ENCODE measurements at places on chromosomes 7 and 10.

- DNase-seq, result no peak
Observed at GRCh38 chr10:113247050-113247449, 297.0 kb downstream of the TCF7L2 start.

- DNase-seq, result peak; percentile 53
Observed at GRCh38 chr10:72082856-72083789, 5.2 kb downstream of the SPOCK2 start.

GRCh38 chr10:74419958-74420375, 268.9 kb downstream of the ADK start:
- no peak for DNase-seq

DNA sequence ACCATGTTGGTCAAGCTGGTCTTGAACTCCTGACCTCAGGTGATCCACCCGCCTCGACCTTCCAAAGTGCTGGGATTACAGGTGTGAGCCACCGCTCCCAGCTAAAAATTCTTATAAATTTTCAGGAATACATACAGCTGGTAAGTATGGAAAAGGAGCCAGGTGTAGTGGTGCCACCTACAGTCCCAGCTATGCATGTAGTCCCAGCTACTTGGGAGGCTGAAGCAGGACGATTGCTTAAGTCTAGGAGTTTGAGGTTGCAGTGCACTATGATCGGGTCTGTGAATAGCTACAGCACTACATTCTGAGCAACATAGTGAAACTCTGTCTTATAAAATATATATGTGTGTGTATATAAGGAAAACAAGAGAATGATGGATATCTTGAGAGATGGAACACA, 19.0 kb downstream of the LDB1 start:
- DNase-seq, result no peak

- DNase-seq, result no peak
Observed at GRCh38 chr10:116602648-116603400, 12.1 kb downstream of the PNLIPRP1 start.

GRCh38 chr10:3772361-3773171, 12.4 kb downstream of the KLF6 start:
- peak; percentile 33 for DNase-seq

GRCh38 chr7:1863091-1863900, 193.2 kb downstream of the ELFN1 start:
- DNase-seq, result no peak

GRCh38 chr7:129902788-129903422, 49.9 kb downstream of the UBE2H start:
- no peak for DNase-seq

DNA sequence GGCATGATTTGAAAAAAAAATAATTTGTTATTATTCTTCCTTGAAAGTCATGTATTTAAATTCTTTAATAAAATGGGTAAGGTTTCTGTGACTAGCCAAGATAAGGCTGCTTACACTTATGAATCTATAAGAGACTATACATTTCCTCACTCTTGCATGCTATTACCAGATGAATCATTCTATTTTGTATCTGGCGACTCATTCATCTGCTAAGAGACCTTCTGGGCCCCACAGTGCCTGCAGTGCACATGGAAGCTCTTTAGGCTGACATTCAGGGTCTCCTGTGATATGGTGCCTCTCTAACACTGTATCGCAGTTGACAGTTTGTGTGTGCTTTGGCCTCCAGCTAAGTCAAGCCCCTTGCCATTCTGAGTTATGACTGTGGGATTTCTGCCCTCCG, 121.9 kb downstream of the NRG3 start:
- no peak for DNase-seq

- no peak for DNase-seq
Observed at GRCh38 chr10:76954838-76955237, 682.8 kb downstream of the KCNMA1 start.

DNA sequence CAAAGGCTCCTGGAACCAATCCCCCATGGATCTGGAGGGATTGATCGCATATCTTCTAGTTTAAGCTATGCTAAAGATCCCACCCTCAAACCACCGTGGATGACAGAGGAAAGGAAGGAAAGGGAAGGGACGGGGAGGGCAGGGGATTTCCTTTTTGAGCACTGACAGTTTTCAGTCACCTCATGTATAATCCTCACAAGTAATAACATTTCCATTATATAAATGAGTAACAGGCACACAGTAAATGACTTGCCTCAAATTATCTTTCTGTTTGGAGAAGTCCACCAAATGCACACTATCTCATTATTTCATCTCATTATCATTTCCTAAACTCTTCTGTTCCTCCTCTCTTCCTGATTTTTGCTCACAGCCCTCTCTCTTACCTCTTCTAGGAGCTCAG, 127.1 kb upstream of the AOAH start:
- DNase-seq, result no peak

- DNase-seq, result no peak
Observed at GRCh38 chr7:92276460-92276864, 30.7 kb downstream of the ANKIB1 start.

GRCh38 chr10:31751051-31751737, 177.4 kb downstream of the ARHGAP12 start:
- no peak for DNase-seq

- DNase-seq, result no peak
Observed at GRCh38 chr7:113314594-113314993, 196.2 kb upstream of the SMIM30 start.

DNA sequence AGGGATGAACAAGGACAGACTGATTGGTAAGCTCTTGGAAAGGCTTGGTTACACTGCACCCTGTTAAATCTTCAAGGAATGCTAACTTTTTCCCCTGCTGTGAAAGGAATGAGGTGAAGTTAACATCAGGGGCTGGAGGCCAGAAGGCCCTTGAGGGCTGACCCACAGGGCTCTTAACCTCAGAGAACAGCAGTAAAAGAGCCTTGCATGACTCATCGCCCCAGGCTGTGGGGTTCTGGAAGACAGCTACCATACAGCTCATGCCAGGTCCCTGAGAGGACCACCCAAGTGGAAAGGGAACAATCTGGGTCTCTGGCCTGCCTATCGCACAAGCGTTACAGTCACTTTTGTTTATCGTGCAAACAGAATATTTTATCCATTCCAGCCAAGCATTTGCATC, 54.4 kb downstream of the CYP2C9 start:
- no peak for DNase-seq

GRCh38 chr7:111198255-111198654, 107.3 kb downstream of the LRRN3 start:
- DNase-seq, result no peak

DNA sequence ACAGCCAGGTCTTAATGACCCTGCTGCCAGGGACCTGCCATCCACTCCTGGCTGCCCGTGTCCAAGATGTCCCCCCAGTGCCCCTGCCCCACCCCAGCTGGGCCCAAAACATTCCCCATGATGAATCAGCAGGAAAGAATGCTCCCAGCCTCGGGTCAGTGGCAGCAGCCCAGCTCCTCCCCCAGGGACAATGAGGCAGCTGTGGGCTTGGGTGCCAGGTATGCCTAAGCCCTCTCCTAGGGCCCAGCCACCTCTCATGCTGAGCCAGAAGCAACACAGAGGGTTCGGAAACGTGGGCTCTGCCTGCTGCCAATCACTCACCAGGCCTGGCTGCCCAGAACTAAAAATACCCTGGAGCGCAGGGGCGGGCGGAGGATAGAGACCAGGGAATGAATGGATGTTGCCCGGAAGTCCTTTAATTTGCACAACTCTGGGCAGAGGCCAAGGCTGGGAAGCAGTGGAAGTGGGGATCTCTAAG, 1.5 kb upstream of the LOXL4 start:
- peak; percentile 44 for DNase-seq

DNA sequence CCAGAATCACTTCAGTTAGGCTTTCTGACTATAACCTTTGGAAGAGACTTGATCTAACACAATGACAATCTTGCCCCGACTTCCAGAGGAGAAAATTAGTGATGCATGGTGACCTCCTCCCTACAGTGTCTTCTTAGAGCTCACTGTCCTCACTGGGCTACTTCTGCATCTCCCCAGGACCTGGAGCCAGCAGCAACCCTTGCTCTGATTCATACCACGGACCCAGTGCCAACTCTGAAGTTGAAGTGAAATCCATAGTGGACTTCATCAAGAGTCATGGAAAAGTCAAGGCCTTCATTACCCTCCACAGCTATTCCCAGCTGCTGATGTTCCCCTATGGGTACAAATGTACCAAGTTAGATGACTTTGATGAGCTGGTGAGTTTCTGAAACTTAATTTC, 12.6 kb downstream of the CPA2 start:
- no peak for DNase-seq

GRCh38 chr10:61096056-61096455, 152.1 kb upstream of the RHOBTB1 start:
- DNase-seq, result no peak

DNA sequence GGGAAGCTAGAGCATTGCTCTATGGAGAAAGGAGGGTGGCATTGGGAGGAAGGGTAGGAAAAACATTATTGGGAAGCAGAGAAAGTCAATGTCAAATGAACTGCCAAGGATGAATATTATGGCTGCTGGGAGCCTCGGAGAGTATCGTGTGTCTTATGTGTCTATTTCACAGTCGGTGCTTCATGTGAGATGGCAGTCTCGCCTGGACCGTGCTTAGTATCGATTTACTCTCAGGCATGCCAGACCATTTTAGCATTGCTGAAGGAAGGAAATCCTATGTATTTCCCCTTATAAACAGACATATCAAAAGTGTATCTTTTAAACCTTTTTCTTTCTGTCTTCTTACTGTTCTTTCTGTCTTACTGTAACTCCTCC, 612.6 kb downstream of the AUTS2 start:
- DNase-seq, result no peak

- DNase-seq, result no peak
Observed at GRCh38 chr10:14380746-14381145, 50.0 kb upstream of the FRMD4A start.

- DNase-seq, result no peak
Observed at GRCh38 chr7:83872501-83872900, 223.6 kb upstream of the SEMA3E start.

GRCh38 chr10:49076741-49077521, 38.4 kb downstream of the VSTM4 start:
- DNase-seq, result peak; percentile 54

DNA sequence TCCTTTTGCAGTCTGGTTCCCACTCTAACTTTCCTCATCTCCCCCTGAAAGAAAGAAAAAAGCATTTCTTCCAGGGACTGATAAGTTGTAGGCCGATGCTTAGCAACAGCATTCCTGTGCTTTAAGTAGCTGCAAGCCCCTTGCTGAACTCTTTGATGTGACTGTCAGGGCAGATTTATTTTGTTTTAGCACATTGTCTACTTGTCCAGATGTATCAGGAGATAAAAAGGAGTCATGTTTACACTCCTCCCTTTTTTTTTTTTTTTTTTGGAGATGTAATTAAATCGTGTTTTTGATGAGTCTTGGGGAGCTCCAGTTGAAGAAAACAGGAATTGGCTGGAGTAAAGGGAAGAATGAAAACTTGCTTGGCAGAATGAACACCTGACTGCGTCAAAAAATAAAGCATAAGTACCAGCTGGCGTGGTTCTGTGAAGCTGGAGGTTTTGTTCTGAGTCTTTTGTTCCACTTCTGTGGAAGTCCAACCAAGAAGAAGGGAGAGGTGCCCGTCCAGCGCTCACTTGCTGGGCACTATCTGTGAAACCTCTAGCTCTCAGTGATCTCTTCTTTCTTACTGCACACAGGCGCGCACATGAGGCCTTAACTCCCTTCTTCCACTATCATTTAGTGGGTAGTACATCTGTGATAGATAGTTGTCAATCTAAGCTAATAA, 871.7 kb downstream of the LRMDA start:
- no peak for DNase-seq

DNA sequence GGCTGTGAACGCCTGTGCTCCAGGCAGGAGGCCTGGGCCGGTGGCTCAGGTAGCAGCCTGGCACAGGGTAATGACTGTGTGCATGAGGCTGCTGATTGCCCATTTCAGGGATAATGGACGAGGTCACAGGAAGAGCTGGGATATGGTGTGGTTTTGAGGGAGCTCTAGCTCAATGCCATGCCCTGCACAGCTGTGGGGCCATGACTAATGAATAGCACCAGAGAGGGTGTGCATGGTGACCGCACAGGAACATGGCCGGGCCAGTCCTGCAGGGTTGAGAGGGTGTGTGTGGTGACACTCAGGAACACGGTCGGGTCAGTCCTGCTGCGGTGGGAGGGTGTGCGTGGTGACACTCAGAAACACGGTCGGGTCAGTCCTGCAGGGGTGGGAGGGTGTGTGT, 21.8 kb downstream of the NKX6-2 start:
- DNase-seq, result no peak

- DNase-seq, result no peak
Observed at GRCh38 chr7:92949748-92950147, 113.4 kb upstream of the CDK6 start.

GRCh38 chr10:29617880-29618340, 16.9 kb downstream of the SVIL start:
- DNase-seq, result no peak

- no peak for DNase-seq
Observed at GRCh38 chr7:107995184-107996071, 7.5 kb downstream of the LAMB1 start.

DNA sequence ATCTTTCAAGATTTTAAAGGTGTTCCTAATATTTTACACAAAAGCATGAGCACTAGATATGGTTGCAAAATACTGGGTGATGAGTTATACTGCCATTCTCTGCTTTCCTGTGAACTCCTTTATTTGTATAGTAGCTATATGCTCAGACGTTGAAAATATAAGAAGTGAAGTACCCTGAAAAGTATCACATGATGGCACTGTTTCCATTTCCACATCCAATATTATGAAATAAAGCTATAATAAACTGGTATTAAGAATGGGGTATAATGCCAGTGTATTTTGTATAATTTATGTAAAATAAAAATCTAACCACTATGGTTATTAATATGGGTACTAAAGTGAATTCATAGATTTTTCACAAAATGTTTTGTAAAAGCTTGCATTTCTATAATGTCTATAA, 79.6 kb upstream of the FOXP2 start:
- no peak for DNase-seq

GRCh38 chr7:115059321-115059720, 137.4 kb downstream of the MDFIC start:
- DNase-seq, result no peak

- no peak for DNase-seq
Observed at GRCh38 chr7:154680894-154681659, 321.8 kb downstream of the PAXIP1 start.

GRCh38 chr10:50423448-50423847, 172.1 kb upstream of the ASAH2 start:
- no peak for DNase-seq

DNA sequence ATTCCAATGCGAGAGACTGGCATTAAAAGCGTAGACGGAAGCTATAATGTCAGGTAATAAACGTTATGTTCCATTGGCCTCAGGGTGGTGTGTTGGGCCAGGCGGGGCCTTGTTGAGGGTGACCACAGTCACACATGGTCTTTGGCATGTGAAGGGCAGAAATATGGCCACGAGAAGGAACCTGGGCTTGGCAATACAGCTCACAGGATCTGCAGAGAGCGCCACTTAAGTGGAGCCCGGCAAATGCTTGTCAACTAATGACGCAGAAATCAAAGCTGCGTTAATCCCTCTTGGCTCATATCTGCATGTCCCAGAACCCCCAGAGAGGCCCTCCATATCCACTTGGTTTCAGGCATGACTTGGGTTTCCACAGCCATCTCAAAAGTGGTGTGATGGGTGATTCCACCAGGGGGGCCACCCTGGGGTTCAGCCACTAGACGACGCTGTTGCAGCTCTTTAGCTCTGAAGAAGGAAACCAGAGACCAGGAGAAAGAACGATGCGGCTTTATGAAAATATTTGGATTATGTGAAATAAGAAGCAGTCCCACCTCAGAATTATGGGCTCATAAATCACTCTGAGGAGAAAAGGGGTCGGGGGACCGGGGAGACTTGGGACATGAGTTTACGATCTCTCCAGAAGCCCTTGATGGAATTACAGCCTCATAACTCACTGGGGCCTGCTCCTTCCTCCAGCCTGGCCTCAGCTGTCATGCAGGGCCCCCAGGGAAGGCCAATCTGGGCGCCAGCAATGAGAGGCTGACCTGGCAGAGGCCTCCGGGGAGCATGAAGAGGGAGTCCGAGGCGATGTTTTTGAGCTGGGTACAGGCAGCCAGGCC, 462.5 kb downstream of the PLXNA4 start:
- no peak for DNase-seq

Measured in activated CD8-positive, alpha-beta memory T cell treated with anti-CD3 and anti-CD28 coated beads, Interleukin-2, amount 50 U/mL, for 48 hours (primary cell).